Activated naive CD4-positive, alpha-beta T cell (primary cell): ENCODE measurements at places on chromosomes 4 and X.

DNA sequence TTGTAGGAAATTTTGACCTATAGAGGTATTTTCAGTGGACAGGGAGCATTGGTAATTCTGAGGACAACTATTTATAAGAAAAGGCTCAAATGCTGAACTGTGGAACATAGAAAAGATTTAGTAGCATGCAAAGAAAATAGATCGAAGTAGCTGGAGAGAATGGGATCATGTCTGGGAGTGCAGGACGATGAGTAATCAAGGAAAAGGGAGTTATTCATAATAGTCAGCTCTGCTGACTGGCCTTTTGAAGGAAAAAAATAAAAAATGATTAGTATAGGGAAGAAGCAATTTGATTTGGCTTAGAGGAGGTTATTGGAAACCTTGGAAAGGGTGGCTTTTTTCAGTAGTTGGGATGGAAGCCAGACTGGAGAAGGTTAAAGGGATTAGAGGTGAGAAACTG is 22.9 kb upstream of the ANK2 start:
- DNase-seq = no peak

- DNase-seq = no peak
Measured at GRCh38 chrX:28997706-28998463, 410.6 kb downstream of the IL1RAPL1 start.

- no peak for DNase-seq
Measured at GRCh38 chr4:164639001-164639400, 114.9 kb upstream of the SMIM31 start.

DNA sequence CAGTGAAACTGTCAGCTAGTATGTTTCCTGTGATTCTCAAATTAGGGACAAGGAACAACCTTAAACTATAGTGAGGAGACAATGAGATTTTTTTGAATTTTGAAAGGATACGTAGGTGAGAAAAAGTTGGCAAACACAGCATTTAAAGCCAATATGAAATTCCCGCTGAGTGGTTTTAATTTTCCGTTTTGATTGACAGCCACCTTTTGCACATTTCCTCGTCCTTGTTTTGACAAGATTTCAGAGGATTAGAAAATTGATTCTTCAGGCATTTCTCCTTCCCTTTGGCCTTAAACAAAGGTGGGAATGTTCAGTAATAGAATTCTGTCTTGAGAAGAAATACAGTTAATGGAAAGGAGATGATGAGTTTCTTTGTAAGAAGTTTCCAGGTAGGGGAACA is 52.2 kb downstream of the RAPGEF2 start:
- no peak for DNase-seq

DNA sequence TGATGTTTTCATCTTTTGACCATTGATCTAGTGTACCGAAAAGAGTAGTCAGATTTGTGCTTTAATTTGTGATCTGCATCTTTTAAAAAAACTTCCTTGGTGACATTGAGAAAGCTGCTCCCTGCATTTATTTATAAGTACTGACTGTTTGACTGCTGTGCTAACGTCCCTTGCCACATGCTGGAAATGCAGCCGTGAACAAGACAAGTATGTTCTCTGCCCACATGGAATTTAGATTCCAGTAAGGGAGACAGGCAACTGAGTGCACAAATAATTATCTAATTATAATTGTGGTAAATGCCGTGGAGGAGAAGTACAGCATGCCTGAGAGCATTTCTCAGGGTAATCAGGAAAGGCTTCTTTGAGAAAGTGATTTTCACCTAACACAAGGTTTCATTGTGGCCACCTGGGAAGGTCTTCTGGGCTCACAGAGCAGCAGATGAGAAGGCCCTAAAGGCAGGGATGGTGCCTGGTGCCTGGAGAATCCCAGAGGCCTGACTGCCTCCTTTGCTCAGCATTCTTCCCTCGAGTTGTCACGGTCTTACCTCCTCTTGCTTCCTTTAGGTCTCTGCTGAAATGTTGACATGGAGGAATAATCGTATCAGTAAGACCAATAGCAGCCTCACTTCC is 55.8 kb downstream of the PTTG2 start:
- DNase-seq = no peak

DNA sequence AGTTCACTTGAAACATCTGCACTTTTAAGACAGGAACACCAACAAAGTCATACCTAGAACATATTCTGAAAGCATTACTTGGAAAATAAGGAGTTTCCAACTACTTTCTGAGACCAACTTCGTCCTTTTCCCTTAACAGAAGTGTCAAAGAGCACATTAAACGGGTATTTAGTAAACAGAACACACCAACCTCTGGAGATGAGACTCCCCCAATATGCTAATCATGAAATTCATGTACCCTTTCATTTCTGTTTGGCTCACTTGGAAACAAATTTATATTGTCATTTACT is 69.2 kb downstream of the NOCT start:
- DNase-seq = no peak

GRCh38 chr4:6372649-6373525 is 99.5 kb downstream of the PPP2R2C start:
- DNase-seq = no peak

GRCh38 chrX:12367254-12367653 is 229.0 kb downstream of the FRMPD4 start:
- no peak for DNase-seq

DNA sequence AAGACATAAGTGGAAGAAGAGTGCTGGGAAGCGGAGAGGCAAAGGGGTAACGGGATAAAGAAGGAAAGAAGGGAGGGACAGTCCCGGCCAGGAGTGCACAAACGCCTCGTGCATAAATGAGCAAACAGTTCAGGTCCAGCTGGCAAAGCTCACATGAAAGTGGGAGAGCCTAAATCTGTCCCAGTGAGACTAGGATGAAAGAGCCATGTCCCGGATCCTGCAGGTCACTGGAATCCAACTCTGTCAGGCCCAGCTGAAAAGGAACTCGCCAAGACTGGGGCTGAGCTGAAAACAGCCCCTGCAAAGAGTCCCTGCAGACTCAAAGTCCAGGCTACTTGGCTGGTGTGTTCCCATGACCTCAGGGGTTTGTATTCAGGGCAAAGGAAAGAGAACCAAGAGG is 38.0 kb upstream of the CRMP1 start:
- no peak for DNase-seq

GRCh38 chr4:25863347-25863784 is 578 bp upstream of the SEL1L3 start:
- no peak for DNase-seq

GRCh38 chr4:124530464-124531077 is 182.0 kb downstream of the ANKRD50 start:
- DNase-seq = no peak

- DNase-seq = no peak
Measured at GRCh38 chr4:75666299-75666698, 6.9 kb downstream of the G3BP2 start.

- DNase-seq = no peak
Measured at GRCh38 chr4:81503586-81503985, 31.9 kb upstream of the RASGEF1B start.

- peak; percentile 67 for DNase-seq
Measured at GRCh38 chr4:3480528-3481112, 17.5 kb downstream of the DOK7 start.

DNA sequence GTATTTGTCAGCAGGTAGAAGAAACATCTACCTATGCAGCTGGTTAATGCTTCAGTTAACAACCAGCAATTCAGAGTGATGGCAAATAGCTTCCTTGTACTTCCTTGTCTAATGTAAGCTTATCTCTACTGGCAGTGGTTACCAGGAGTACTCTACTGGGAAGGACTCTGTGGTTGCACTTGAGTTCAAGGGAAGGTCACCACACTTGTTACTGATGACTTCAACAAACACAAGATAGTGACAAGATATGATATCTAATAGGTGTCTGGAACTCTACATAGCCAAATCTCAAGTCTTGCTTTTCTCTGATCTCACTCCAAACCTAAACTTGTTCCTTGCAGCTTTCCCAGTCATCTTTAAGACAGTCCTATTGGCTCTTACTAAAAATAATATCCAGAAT is 1644.9 kb upstream of the TENM3 start:
- no peak for DNase-seq

DNA sequence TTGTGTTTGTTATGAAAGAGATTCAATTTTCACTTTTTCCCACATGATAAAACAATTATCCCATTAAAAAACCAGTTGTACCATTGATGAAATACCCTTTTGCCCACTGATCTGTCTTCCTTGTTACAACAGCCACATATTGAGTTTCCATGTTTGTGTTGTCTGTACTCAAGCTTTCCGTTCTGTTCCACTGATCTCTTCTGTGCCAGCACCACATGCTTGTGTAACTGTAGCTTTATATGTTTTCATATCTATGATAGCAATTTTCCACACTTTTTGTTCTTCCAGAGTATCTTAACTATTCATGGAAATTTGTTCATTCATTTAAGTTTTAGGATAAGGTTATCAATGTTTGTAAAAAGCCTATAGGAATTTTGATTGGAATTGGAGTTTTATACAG is 24.3 kb upstream of the RELL1 start:
- DNase-seq = no peak

DNA sequence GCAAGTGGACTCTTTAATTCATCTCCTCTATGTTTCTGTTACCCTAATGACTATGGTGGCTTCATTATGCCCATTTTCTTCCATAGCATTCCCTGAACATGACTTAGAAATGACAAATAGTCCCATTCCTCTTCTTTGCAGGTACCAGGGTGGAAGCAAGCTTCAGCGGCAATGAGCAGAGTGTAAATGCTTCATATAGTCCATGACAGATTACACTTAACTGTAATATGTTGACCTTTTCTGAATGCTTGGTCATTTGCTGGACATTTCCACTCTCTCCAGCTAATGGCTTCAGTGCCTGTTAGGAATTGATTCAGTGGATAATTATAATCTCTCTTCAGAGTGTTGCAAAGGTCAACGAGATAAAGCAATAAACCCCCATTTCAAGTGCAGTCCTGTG is 129.7 kb upstream of the PRPS2 start:
- no peak for DNase-seq

- no peak for DNase-seq
Measured at GRCh38 chrX:109464231-109464630, 17.7 kb downstream of the GUCY2F start.
